Endothelial cell (in vitro differentiated cells): ENCODE measurements at places on chromosomes 7 and 10.

GRCh38 chr7:158494643-158495042 is 93.0 kb downstream of the PTPRN2 start:
- no peak for DNase-seq

DNA sequence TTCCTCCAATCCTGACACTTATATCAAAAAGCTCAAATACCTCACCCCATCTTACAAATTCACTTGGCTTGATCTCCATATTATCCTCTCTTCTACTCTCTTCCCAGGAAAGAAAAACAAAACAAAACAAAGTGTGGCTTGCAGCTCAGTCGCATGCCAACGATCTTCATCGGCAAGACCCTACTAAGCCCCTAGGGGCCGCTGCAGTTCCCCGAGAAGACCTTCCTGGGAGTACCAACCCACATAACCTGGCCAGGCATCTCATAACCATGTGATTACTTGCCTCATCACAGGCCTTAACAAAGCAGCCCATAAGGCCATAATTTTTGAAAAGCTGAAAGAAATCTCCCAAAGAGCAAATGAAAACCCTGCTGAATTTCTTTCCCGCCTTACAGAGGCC is 103.7 kb downstream of the ZNF92 start:
- DNase-seq: peak; percentile 22

- no peak for DNase-seq
Observed at GRCh38 chr10:78764846-78765430, 303.8 kb upstream of the ZMIZ1 start.

DNA sequence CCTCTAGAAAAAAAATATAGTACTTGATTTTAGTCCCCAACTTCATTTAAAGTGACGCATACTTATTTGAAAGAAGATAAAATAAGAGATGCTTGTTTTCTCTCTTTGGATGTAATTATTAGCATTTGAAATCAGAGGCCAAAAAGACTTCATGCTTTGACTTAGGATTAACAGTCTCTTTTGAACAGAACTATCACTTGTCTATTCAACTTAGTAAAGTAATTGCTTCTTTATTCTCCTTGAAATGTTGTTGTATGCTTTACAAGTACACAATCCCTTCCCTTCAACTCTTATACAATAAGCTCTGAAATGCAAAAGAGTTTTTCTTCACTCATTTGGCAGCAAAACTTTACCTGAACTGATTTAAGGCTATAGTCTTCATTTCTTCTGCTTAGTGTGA is 80.8 kb downstream of the HIBADH start:
- DNase-seq: no peak

DNA sequence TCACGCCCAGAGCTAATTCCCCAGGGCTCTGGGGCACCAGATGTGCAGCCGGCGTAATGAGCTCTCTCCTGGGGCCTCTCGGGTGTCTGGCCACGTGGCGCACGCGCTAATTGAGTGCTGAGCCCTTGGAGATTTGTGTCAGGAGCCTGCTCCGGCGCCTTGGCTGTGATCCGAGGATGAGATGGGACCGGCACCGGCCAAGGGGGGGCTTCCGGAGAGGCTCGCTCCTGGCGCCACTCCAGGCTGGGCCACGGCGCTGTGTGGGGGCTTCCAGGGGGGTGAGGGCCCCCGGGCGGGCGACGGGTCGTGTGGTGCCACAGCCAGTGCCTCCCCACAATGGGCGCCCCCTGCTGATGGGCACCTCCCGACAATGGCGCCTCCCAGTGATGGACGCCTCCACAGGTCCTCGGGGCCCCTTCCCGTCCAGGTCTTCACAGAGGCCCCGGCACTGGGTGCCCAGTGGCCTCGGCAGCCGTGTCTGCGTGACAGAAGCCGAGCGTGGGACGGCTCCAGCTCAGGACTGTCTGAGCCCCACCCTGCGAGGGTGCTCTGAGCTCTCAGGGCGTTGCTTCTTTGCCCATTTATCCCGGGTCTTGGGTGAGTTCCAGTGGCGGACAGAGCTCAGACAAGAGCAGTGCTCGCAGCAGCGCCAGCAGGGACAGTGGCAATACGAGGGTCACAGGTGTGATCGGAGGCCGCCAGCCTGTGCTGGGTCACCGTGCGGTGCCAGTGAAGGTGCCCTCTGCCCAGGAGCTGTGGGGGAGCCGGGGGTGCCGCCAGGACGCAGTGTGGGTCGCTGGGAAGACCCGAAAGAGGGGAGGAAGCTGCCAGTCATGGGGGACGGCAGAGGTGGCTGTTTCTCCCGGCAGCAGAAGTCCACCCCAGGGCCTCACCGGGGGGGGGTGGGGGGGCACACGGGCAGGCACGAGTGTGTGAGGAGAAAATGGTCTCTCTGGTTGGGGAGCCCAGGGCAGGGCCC is 8.2 kb upstream of the NKX6-2 start:
- no peak for DNase-seq

- no peak for DNase-seq
Observed at GRCh38 chr10:33227489-33227888, 107.0 kb downstream of the NRP1 start.
